Amniotic stem cell (primary cell): ENCODE measurements at places on chromosomes 5 and 9.

DNA sequence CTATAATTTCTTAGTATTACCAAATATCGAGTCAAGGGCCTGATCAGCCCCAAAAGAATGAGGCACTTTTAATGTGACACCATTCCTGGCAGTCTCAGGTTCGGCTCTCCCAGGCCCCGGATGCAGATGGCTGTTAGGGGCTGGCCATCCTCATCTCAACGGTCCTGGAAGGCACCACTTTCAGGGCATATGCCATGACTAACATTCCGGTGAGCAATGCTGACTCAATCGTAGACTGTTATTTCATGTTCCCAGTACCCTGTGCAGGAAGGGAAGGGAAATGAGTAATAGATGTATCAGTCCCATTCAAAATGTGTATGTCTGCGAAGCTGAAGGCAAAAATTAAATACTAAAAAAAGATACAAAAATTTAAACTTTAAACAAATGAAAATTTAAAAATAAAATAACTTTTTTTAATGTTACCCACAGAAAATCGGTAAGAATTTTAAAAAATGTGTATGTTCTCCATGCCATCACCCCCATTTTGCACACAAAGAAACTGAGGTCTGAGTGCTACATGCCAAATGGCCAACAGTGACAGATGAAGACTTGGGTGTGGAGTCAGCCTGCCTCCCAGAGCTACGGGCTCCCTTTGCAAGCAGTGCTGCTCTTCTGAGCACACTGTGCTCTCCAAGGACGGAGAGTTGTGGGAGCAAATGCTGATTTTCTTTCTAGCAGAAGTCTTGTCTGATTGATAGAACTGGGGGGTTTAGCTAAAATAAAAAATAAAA, 79.0 kb downstream of the GLDC start:
- DNase-seq = peak; percentile 87

GRCh38 chr5:124935065-124935464, 188.6 kb upstream of the ZNF608 start:
- DNase-seq = no peak

- no peak for DNase-seq
These were observed 659.0 kb downstream of the ANXA1 start for GRCh38 chr9:73810585-73811215.

DNA sequence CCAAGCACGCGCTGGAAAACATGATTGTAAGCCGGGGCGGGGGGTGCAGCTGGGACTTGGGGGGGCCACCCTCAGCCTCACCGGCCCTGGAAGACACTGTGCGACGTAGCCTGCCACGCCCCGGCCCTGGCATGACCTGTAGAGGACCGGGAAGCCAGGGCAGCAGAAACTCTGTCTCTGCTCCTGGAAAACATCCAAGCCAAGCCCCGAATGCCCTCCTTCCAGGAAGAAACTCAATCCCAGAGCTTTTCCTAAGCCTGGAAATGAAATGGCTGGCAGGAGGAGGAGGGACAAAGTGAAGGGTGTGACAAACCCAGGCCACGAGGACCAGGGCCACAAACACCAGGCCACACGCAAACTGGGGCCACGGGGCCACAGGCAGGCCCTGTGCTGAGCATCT, 55.4 kb downstream of the KCNT1 start:
- DNase-seq = no peak

DNA sequence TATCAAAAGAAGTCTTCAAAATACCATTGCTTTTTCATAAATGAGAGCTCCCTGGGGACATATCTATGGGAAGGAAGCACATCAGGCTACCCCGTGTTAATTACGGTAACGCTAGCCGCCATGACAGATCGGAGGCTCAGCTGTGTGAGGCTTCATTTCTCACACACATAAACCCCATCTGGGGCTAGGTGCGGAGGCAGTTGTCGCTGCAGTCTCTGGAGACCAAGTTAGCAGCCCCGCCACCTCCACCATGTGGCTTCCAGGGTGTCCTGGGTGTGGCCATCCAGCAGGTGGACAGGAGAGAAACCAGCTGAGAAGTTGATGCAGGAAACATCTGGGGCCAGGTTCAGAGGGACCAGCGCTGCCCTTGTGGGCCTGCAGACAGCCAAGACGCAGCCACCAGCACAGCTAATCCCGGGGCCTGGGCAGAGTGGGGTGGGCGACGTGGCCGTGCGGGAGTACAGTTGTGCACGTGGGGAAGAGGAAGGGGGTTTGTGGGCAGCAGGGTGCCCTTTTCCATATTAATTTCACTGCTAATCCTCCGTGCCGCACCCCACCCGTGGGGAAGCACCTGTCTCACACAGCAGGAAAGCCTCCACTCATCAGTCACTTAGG, 426.5 kb downstream of the IRX1 start:
- DNase-seq = no peak

GRCh38 chr5:124878583-124879342, 132.3 kb upstream of the ZNF608 start:
- no peak for DNase-seq

DNA sequence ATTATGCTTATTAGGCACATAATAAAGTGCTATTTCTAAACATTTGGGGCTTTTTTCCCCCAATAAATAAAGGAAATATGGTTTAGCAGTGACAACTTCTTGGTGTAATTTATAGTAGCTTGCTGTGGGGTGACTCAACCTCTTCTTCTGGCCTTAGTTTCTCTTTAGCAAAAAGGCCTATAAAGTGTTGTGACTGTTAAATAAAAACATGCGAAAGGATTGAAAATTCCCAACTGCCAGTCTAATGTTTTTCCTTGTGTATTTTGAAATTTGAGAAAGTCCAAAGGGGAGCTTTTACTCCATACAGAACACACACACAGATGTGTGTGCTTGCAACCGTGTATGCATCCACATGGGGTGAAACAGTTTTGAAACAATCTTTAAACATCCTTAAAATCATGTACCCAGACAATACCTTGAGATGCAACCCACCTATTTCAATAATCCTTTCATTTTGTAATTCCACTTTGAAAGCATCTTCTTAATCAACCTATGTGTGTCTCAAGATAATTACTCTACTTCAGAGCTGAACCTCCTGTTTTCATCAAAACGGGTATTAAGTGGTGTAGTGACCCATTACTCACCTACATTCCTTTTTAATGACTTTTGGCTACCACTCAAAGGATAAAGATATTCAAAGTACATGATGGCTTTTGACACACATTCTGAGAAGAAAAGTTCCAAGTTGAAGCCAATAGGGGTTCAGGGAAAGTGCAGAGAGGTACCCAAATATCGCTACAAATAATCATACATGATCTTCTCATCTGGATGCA, 123.8 kb downstream of the DROSHA start:
- no peak for DNase-seq

GRCh38 chr9:34203275-34203991, 24.6 kb downstream of the UBAP1 start:
- DNase-seq = no peak
